CD4-positive, alpha-beta T cell treated with Interleukin-6 for 4 hours (primary cell): ENCODE measurements at places on chromosomes 2 and 18.
A peak's percentile ranks its signal among the peaks of the same experiment; 100 is the strongest.

DNA sequence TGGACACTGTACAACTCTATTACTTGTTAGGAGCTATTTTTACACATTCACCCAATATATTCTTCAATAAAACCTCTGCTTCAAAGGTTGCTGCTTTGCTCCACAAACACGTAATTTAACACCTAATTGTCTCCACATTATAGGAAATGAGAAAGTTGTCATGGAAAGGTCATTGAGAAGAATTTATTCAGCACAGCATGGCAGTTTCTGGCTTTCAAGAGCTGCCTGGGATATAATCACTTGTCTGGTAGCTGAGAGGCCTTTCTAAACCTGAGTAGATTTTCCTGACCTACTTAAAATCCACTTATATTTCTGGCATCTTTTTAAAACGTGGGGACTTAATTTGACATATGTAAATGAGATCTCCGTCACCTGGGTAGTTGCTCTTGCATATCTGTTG is 216.1 kb downstream of the ZNF804A start:
- no peak for DNase-seq

DNA sequence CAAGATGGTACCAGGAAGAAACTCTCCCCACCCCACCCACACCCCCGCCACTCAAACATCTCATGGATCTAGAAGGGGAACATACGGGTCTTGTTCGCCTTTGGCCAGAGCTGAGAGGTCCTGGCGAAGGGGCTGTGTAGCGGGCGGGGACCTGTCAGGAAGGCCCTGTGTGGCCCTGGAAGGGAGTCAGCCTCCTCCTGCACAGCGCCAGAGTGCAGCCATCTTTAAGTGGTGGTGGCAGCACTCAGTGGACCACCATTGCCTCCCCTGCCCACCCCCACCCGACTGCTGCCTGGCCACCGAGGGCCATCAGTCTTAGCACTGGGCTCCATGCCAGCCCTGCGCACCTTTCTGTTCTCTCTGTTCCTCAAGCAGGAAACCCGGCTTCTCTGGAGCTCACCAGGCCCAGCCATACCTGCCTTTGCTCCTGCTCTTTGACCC is 11.6 kb upstream of the FAHD2A start:
- no peak for DNase-seq

- DNase-seq, result peak; percentile 96
Observed at GRCh38 chr2:210170446-210171303, 534 bp downstream of the KANSL1L start.

GRCh38 chr2:227222292-227222691 is 57.9 kb downstream of the COL4A3 start:
- no peak for DNase-seq

- DNase-seq, result no peak
Observed at GRCh38 chr18:26617151-26617554, 68.8 kb upstream of the KCTD1 start.

DNA sequence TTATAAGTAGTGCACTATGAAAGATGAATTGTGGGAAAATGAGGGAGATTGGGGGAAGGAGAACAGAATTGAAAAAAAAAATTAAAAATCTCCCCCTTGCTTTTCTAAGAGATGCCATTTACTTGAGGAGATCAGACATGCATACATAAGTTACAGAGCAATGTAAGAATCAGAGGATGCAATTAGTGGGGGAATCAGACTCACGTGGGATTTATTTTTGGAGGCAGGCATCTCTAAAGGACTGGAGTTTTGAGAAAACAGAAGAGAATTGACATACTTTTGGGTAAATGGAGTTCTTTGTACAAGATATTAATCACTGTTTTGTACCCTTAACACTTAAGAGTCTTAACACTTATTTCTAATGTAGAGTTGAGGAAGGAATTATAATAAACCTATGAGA is 52.7 kb downstream of the MTX2 start:
- DNase-seq, result no peak

DNA sequence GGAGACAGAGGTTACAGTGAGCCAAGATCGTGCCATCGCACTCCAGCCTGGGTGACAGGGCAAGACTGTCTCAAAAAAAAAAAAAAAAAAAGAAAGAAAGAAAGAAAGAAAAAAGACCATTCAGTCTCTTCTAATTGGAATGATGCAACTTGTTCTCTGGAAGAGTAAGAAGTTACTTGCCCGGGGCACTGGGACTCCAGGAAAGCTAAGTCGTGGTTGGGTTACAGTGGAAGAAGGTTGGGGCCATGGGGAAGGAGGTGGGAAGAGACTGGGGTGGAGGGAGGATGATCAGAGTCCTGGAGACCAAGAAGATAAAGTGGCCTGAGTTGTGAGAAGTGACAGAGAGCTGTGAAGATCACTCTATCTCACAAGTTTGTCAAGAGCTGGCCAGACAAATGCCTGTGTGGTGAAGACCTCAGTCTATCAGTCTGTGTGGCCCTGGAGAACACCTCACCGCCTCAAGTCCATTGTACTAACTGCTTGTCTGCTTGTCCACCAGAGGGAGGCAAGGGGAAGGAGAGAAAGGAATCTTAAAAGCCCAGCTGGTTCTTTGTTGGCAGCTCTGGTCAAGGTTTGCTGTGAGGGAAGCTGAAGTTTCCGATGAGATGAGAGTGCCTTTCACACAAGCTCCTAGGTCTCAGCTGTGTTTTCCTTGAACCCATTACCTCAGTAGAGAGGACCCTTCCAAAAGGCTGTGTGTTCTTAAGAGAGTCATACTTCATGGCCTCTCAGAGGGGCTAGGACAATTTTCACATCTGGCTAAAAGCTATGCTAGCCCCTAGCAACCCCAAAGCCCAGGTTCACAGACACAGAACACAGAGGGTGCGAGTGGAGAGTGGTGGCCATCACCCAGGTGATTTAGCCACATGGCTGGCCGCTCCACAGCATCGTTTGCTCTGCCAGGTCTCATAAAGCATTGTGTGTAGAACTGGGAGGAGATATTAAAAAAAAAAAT is 72.0 kb upstream of the TMEM178A start:
- DNase-seq, result no peak

DNA sequence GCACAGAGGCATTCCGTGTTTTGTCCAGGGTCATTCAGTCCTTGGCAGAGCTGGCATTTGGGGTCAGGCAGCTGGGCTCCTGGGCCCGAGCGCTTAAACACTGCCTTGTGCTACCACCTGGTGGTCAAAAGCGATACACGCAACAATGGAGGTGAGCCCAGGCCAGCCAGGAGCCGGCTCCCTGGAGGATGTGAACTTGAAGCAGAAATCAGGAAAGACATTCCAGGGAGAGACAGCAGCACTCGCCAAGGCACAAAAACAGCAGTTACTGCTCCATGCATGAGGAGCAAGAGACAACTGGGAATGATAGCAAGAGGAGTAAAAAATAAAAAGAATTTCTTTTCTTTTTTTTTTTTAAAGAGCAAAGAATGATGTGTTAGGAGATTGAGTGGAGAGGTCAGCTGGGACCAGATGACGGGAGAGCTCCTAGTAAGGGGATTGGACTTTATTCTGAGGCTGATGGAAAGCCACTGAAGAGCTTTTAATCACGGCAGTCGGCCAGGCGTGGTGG is 20.7 kb downstream of the SCYGR8 start:
- DNase-seq, result peak; percentile 65

DNA sequence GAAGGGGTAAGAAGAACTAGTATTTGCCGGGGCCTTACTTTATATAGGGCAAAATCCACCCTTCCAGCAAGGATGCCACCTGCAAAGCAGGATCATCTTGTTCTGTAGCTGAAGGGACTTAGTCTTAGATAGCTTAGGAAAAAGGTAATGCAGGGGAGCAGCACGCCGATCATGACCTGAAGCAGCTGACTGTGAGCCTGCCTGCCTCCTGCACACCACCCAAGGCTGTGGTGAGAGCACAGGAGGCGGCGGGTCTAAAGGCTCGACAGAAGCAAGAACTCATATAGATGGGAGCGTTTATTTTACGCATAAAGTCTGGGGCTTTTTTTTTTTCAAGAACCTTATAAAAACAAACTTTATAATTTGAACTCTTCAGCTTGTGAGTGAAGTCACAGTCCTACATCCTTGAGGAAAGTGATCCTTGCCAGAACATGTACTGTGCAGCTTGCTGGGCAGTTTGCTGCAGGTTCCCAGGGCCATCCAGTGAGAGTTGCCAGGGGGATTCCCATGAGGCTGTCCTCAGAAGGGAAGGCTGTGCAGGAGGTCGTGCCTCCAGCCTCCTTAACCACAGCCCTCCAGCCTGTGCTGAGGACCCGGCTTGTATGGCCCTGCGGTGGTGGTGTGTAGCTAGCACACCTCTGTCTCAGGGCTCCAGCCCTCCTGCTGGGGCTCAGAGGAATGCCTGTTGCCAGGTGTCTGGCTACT is 92.1 kb downstream of the RNF144A start:
- no peak for DNase-seq

GRCh38 chr2:67566285-67566684 is 169.2 kb downstream of the ETAA1 start:
- no peak for DNase-seq

DNA sequence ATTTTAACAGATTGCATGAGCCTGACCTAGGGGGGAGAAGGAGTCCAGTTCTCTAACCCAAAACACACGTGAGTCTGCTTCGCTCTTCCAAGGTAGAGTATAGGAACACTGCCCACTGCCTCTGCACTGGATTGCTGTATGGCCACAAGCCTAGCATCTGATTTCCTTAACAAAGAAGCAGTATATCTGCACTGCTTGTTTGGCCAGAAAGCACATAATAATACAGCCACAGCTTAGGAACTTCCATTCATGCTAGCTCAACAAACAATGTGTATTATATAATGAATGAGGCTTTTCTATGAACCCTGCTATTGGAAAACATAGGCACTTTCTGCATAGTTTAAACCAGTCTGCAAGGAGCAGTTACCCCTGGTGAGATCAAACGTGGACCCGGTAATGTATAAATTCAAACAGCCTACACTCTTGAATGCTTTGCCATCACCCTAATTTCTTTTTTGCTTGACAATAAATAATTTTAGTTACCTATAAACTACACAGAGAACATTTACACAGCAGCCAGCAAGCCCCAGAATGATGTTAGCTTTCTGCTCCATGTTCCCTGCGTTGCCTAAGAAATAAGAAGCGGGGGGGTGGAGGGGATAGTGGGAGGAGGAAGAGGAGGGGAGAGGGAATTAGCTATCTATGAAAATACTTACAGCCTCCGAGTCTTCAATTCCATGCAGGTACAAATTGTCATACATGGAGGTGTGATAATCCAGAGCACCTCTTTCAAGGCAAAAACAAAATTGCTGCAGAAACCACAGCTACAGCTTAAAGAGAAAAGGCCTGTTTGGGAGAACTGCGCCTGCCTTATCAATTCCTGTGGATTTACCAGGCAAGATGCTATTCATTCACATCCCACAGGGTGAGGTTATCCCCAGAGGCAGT is 125.6 kb downstream of the CACNB4 start:
- no peak for DNase-seq

DNA sequence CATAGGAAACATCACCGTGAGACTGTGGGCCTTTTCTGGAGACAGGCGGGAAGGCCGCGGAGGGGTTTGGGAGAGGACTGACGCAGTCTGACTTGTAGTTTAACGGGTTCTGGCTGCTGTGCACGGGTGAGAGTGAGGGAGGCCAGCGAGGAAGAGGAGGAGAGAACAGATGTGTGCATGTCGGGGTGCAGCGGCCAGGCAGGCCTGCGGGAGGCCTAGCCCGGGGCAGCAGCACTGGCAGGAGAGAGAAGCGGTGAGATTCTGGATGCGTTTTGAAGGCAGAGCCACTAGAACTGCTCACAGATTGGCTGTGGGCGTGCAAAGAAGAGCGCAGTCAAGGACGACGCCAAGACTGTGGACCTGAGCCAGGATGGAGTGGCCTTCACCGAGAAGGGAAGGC is 53.9 kb downstream of the PTGR3 start:
- no peak for DNase-seq

DNA sequence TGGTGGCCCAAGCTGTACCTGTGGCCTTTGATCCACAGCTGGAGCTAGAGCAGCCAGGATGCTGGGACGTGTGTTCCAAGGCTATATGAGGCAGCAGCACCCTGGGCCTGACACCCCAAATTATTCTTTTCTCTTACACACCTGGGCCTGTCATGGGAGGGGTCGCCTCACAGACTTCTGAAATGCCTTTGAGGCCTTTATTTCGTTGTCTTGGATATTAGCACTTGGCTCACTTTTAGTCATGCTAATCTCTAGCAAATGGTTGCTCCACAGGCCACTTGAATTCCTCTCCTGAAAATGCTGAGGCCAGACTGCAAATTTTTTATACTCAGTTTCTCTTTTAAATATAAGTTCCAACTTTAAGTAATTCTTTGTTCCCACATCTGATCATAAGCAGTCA is 22.0 kb upstream of the IL1R2 start:
- DNase-seq, result no peak

GRCh38 chr2:232846055-232846454 is 24.0 kb upstream of the SNORC start:
- DNase-seq, result no peak

DNA sequence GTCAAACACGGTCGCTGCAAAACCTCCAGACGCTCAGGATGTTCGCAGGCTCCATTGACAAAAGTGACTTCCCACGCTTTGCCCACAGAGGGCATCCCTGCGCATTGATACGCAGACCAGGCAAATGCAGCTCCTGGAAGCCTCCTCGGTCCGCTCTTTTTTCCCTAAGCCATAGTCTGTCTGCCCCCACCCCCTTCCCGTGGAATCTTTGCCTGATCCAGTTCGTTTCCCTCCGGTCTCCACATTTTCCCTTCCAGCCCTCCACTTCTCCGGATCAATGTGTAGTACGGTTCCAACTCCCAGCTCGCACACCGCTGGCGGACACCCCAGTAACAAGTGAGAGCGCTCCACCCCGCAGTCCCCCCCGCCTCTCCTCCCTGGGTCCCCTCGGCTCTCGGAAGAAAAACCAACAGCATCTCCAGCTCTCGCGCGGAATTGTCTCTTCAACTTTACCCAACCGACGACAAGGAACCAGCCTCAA is at the start of gene DCC:
TSS of gene DCC (plus strand) at position 307 of the 481 bp plus-strand sequence. CDS start 591 bp downstream, outside the sequence.
- no peak for DNase-seq

DNA sequence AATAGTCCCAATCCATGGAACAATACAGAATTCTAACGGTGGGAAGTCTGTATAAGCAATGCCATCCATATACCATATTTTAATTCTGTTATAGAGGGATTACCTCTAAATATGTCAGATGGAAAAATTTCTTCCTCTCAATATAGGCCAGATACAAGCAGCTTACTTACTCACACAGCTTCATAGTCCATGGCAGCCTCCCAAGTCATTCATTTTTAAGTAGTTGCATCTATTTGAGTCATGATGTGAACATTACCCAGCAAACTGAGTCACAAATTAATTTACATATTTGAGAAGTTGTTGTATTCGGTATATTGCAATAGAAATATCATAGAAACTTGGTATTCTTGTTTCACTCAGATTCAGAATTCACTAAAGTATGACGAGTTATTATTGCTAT is 20.3 kb downstream of the TBR1 start:
- no peak for DNase-seq

DNA sequence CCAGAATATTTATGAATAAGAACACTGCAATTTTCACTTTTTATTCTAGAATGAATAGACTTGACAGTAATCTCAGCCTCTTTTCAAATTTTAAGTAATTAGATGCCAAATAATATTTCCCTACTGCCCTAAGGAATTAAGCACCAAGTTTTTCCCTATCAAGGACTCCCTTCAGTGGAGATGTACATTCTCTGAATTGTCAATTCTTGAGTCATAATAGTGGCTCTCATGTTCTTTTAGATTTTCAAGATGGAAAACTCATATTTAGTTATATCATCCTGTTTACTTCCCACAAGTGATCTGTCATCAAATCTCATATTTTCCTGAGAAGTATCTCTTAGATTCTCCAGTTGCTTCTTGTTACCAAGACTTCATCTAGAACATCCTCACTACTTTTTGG is 1248.9 kb upstream of the CHAC2 start:
- DNase-seq, result no peak
